ENCODE measurements at places on chromosomes 5 and 9.

DNA sequence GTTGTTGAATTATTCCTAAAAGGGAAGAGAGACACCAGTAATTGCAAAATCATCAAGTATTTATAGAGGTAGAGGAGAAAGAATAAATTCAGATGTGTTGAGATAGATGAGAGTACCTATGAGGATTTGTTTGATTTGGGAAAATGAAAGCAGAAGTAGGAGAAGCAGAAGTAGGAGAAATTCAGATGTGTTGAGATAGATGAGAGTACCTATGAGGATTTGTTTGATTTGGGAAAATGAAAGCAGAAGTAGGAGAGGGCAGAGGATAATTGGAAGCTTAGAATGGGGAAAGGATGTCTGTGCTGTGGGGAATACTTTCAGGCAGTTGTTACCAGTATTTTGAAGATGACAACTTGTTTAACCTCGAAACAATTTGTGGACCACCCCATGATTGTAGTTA is 35.1 kb upstream of the ZCCHC7 start:
- DNase-seq: no peak

DNA sequence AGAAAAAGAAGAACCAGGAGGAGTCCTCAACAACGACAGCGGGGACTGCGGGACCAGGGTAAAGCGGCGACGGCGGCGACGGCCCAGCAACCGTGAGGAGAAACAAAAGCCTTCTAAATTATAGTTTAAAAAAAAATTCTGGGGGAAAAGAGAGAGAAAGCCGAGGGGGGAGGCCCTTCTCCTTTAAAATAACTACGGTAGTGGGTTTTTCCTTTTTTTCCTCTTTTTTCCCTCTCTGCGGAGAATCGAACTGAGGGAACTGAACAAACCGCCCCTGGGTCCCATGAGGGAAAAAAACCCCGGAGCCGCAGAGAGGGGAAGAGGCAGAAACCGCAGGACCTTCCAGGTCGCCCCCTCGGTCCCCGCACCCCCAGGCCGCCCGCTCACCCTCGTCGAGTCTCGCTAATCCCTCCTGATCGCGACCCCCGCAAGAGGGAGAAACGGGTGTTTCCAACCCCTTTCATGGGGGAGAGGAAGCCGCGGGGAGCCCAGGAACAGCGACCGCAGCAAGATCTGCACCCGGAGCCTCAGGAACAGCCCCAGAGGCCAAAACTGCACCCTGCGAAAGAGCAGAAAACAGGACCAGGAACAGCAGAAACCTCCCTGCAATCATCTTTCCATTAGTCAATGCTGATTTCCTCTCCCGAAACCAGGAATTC is 453 bp downstream of the CPEB4 start:
- peak; percentile 11 for DNase-seq

GRCh38 chr5:175021321-175021720 is 296.9 kb downstream of the MSX2 start:
- no peak for DNase-seq

DNA sequence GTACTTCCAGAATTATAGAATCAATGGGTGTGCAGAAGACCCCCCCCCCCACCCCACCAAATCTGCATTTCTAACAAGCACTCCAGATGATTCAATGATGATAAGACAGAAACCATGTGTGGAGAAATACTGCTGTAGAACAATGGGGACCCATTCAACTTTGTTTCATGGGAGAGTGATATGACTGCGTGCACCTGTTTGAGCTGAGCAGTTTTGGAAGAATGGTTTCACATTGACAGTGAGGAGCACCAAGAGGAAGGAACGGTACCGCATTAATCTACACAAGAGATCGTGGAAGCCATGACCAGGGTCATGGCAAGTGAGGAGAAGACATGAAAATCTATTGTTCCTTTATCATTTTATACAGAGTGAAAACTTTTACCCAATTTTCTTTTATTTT is 202.7 kb downstream of the CD180 start:
- no peak for DNase-seq

DNA sequence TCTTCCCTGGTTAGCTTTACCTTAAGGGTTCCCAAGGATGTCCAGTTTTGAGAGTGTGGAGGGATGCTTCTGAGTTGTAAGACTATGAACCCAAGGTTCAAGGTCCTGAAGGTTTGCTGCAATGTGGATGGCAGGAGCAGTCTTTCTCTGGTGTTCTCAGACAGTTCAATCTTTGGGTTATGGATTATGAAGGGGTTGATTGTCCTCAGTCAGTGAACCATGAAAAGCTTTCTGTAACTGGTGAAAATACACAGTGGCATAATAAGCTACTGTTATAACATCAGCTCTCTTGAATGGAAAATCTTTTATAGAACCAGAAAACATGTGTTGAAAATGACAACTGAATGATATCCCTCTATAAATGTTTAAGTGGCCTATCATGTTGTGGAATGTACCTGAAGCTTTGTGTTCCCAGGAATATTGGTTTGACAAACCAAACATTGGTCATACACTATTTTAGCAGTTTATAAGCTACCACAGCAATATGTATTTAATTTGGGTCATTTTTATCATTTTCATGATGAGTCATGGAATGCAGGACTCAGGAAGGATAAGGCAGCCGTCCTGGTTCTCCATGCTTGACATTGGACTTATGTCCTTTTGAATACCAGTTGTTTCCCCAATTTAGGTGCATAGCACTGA is 1041.8 kb upstream of the ARRDC3 start:
- DNase-seq: no peak

DNA sequence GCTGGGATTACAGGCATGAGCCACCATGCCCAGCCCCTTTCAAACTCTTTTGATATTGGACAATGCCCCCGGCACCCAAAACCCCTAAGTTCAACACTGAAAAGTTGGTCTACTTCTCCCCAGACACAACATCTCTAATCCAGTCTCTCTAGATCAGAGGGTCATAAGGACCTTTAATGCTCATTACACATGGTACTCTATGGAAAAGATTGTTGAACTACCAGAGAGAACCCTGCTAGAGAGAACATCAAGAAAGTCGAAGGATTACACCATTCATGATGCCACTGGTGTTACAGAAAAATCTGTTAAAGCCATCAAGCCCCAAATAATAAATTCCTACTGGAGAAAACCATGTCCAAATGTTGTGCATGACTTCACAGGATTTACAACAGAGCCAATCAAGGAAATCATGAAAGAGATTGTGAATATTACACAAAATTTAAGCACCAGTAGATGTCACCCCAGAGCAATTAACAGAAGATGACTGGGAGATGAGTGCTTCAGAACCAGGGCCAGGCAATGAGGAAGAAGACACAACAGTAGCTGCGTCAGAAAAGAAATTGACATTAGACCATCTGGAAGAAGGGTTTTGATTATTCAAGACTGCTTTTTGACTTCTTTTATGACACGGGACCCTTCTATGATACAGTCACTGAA is 28.3 kb upstream of the NIPAL4 start:
- no peak for DNase-seq

GRCh38 chr5:1179383-1179715 is 22.0 kb upstream of the SLC6A19 start:
- DNase-seq: no peak

DNA sequence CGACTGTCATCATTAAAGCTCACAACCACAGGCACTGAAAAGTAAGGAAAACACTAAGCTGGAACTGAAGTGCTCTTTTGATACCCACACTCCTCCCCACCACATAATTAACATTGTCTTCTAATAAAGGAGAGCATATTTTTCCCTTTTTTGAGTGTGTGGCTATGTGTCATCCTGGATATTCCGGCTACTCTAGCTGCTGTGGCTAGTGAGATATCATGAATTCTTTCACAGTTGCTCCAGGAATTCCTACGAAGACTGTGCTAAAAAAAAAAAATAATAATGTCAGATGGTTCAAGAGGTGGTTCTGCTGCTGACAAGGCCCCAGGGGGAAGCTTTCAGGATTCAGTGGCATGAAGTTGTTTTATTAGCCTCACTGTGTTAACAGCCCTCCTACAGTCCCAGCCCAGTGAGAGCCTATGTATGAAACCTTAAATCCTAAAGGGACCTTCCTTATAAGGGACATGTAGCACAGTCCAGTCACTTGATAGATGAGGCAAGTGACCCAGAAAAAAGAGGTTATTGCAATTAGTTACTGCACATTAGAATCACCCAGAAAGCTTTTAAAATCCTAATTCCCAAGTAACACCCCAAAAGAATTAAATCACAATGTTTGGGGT is 46.6 kb downstream of the TMEM252 start:
- no peak for DNase-seq

DNA sequence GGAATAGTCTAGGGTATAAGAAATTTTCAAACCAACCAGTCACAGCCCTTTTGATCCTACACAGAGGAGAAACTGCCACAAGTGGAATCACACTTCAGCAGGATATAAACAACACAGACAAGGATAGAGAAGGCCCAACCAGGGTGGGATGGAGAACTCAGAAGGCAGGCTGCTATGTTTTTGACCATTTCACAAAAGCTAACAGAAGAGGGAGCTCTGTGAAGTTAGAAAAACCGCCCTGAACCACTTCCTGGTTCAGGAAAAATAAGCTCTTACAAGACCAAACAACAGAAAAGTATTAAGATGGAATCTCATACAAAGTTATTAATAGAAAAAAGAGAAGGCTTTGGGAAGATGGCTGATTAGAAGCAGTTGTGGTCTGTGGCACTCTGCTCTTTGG is 960 bp upstream of the IFNB1 start:
- DNase-seq: no peak

All from T-helper 2 cell (primary cell).